ENCODE measurements at places on chromosomes 6 and 20.

- peak; percentile 48 for DNase-seq
These were observed 831 bp downstream of the PMEPA1 start for GRCh38 chr20:57708694-57709673.

DNA sequence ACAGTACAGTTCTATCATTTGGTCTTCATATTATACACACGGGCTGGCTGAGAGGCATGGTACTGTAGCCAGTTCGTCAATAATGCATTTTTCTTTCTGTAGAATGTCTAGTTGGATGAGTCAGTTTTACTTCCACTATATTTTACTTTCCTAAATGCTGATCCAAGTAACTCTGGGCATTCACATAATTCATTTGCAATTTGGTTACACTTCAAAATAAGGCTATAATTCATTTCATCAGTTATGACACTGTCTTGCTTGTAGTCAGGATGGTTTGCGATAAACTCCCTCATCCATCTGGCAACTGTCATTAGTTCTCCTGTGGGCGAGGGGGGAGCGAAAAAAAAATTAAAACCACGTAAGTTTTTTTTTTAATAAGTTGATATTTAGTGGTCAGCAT lies 46.3 kb downstream of the GCLC start:
- no peak for DNase-seq

GRCh38 chr6:113758826-113759574 lies 98.1 kb upstream of the MARCKS start:
- DNase-seq, result no peak

- no peak for DNase-seq
These were observed 293.9 kb downstream of the KIF16B start for GRCh38 chr20:16279320-16279719.

- no peak for DNase-seq
These were observed 49.4 kb upstream of the CARMIL1 start for GRCh38 chr6:25229671-25230321.

DNA sequence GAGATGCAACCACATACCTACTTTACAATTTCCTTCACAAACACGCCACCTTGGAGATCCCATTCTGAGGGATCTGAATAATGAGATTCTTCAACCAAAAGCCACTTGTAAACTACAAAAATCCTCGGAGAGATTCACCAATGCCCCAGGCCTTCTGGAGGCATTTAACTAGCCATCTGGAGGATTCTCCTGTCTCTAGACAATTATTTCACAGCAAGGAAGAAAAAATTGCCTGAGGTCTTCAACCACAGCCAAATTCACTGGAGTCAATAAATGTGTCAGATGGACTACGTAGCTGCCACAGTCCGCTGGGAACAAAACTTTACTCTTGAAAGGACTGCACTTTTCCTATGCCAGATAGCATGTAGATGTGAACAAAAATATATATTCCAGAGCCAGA lies 19.0 kb upstream of the DCDC2 start:
- no peak for DNase-seq

DNA sequence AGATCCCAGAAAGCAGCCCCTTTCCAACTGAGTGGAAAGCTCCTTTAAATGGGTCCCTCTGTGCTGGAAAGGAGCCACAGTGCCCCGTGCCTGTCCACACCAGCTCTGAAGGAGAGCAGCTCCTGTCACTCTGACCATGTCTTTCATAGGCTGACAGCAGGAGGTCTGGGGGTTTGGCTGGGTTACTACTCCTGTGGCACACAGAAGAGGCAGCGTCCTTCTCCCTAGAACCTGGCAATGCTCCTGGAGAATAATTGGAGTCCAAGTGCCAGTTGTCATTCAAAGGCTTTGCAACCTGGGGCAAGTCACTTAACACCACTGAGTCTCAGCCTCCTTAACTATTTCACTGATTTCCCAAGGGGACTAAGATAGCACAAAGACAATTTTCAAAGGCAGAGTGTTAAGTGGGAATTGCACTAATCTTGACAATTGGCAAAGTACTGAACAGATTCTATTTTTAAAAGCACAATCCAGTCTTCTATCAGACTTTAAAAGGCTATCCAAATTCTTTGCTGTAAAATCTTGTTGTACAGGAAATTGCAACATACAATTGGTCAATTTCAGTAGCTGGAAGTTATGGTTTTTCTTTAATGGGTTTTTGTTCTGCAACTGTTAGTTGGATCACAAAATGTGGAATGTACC lies 457.2 kb downstream of the KIF16B start:
- no peak for DNase-seq

GRCh38 chr6:90008908-90009501 lies 114.7 kb downstream of the GJA10 start:
- DNase-seq, result no peak

DNA sequence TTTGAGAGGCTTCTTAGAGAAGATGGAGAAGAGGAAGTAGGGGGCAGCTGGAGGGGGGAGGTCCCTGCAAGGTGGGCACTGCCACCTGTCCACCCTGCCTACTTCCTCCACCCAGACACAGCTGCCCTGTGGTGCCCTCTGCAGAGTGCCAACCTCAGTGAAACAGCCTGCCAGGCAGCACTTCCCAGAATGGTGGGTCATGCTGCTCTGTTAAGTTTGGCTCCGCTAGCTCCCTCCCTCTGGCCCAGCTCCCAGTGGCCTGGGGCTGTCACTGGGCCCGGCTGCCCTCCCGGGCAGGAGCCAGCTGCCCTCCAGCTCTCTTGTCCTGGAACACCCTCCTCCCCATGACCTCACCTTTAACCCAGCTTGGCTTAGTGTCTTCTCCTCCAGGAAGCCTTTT lies 5.1 kb upstream of the EPB41L1 start:
- no peak for DNase-seq

- no peak for DNase-seq
These were observed 14.2 kb upstream of the FRK start for GRCh38 chr6:116074732-116075390.

- no peak for DNase-seq
These were observed 222.2 kb downstream of the UST start for GRCh38 chr6:148968771-148969602.

DNA sequence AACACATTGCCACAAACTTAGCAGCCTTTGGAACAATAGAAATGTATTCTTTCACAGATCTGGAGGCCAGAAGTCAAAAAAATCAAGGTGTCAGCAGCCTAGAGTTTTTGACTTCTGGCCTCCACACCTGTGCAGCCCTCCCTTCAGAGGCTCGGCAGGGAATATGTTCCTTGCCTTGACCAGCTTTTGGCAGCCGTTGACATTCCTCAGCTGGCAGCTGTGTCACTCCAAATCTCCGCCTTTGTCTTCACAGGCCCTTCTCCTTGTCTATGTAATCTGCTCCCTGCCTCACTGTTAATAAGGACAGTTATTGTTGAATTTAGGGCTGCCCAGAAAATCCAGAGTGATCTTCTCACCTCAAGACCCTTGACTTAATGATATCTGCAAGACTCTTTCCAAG lies 17.2 kb upstream of the AHI1 start:
- no peak for DNase-seq

DNA sequence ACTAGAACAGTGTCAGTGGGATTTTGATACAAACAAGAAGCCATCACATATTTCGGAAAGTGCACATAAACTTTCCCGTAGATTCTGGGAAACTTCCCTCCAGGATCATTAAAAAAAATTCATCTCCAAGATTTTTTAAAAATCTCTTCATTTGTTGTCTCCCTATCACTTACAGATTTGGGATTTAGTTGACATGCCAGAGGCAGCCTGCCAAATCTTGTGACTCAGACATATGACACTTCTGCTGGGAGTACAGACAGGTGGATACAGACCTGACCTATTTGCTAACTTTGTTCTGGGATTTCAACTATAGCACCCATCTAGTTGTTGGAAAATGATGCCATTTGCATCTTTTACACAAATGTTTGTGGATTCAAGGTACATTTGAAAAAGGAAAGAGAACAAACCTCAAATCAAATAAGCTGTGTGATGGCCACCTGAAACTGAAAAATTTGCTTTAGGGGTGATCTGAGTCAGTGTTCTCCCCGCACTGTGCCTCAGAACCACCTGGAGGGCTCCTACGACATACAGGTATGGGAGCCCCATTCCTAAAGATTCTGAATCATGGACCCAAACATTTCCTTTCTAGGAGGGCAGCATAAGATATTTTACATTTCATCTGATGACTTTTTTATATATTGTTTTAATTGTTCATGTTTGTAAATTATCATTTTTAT lies 21.9 kb upstream of the CD2AP start:
- DNase-seq, result no peak

DNA sequence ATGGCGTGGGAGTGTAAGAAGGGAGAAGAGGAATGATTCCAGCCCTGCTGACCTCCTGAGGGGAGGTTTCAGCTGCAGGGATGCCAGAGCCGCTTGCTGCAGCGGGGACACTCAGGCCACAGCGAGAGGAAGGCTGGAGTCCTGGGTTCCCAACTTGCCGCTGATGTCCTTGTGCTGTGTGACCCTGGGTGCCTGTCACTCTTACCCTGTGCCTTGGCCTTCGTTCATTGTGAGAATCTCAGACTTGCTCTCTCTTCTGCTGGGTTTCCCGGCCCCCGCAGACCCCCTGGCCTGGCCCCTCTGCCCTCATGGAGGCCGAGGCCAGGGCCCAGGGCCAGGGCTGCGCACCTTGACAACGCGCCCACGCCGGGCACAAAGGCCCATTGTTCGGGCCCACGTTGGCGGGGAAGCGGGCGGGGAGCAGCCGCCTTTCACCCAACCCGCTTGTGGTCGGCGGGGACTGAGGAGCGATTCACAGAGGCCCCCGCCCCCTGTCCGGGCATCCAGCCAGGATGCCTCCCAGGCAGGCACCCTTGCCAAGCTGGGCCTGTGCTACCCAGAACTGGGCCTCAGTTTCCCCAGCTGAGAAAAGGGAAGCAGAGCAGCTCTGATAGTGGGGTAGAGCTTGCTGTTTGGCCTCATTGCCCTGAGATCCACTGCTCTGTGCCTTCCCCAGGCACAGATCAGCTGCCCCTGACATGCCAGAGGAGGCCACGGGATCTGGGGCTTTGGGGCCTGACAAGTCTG lies 52.4 kb downstream of the CEBPB start:
- DNase-seq, result no peak

GRCh38 chr6:113328886-113329381 lies 528.2 kb upstream of the MARCKS start:
- no peak for DNase-seq

GRCh38 chr6:81689580-81689979 lies 62.9 kb downstream of the TENT5A start:
- no peak for DNase-seq
